ENCODE measurements at places on chromosomes 12 and 14.

- peak; percentile 98 for DNase-seq
Measured at GRCh38 chr14:70881549-70882177, 25.6 kb upstream of the PCNX1 start.

DNA sequence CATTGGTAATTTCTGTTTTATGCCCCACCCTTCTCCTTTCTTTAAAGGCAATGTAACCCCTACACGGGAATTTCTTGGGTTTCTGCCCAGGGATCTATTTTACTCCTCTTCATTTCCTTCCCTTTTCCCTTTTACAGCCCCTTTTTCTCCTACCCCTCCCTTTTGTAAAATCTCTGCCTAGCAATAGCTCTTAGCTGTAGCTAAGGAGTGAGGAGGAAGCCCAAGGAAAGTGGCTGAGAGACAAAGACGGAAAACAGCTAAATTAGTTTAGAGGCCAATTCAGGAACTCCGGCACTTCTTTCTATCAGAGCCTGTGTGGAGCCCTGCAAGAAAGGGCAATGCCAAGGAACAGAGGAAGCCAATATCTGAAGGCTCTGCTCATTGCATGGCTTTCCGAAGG is 40.3 kb downstream of the SOCS2 start:
- peak; percentile 20 for DNase-seq

DNA sequence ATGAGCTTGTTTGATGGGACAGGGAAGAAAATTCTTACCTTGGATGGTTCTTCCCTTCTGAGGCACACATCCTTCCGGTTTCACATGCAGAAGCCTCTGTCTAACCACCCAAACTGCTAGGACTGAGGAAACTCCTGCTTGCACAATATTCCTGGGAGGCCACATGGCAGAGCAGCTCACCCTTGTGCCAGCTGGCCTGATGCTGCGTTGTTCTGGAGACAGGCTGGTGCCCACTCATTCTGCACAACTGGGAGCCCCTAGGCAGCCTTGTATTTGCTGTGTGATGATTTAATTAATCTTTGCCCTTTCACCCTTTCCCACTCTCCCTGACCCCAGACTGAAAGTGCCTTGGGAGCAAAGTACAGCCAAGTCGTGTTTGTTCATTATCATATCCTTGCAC is 130.8 kb downstream of the RTN1 start:
- DNase-seq = peak; percentile 80

- DNase-seq = no peak
Measured at GRCh38 chr12:96313606-96314005, 86.6 kb downstream of the CDK17 start.

DNA sequence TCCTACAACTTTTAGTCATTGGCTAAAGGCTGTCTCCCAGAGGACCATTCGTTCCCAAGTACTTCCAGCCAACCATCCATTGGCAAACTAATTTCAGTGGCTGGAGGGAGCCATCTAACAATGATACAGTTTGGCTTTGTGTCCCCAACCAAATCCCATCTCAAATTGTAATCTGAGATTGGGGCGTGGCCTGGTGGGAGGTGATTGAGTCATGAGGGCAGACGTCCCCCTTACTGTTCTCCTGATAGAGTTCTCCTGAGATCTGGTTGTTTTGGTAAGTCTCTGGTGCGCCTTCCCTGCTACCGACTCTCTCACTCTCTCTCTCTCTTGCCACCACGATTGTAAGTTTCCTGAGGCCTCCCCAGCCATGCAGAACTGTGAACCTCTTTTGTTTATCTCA is 99.7 kb upstream of the FUT8 start:
- DNase-seq = no peak

DNA sequence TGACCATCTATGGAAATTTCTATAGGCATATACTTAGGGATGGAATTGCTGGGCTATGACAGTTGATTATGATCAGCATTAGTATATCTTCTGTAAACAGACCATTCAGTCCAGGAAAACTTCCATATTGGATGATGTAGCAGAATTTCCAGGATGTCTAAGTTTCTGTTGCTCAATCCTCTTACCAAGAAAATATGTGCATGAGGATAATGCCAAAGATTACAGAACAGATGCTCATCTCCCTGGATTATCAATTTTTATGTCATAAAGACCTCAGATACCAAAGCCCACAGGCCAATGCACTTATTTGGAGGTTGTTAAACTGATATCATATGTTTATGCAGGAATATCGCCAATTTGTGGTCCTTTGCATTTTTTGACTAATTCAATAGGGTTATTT is 354.4 kb upstream of the FLRT2 start:
- DNase-seq = no peak

GRCh38 chr14:90969531-90970166 is 90.8 kb downstream of the RPS6KA5 start:
- peak; percentile 89 for DNase-seq

GRCh38 chr12:113416091-113416754 is 6.0 kb upstream of the SDSL start:
- DNase-seq = peak; percentile 92

GRCh38 chr12:91335699-91336098 is 153.1 kb upstream of the DCN start:
- no peak for DNase-seq

DNA sequence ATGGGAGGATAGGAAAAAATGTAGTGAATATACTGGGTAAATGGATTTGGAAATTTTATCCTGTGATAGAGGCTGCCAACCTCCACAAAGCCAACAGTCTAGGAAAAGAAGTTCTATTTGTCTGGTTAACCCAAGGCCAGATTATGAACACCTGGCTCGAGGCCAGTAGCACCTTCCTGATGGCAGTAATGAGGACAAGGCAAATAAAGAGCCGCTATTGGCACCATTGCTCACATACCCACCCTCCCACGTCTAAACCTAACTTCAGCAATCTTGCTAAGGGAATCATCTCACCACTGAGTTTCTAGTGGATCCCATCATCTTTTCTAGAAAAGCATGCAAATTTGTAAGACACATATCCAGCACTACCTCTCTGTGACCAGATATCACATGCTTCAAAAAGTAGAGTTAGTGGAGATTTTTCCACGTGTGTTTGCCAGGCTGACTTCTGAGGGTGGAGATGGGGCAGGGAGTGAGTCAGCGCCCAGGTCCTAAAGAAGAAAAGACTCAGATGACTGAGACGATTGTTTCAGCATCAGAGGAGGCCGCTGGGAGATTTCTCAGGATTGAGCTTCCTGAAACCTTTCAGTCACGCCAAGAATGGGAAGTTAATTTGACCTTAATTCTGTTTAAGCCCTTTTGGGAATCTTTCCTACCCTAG is 362.9 kb downstream of the EMP1 start:
- DNase-seq = no peak

- DNase-seq = no peak
Measured at GRCh38 chr12:3863756-3864155, 9.4 kb downstream of the PARP11 start.

DNA sequence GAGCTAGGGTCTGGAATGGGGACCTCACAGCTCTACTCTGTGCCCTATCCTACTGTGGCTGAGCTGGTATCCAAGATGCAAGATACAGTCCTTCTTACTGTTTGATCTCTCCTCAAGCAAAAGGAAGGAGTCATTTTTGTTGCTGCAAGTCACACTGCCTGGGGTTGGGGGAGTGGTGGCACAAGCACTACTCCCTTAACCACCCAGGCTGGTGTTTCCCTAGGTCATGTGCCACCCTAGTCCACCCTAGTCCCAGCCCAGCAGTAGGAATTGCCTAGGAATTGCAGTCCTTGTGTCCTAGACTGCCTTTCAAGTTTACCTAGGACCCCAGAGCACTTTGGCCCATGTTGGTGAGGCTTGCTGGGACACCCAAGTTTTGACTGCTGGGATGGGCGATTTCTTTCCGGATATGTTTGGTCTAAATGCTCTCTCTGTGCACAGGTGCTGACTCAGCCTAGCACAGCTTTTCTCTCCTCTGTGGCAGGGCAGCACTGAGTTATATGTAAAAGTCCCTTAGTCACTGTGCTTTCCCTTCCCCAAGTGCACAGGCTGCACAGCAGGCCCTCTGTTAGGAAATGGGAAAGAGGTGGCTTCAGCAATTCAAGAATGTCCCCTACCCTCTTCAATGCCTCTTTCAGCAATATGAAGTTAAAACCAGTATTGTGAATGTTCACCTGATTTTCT is 54.9 kb downstream of the SLC6A15 start:
- DNase-seq = no peak

GRCh38 chr14:49114161-49114893 is 471.9 kb downstream of the RPS29 start:
- no peak for DNase-seq

- peak; percentile 30 for DNase-seq
Measured at GRCh38 chr14:80213602-80214001, 2.3 kb upstream of the DIO2 start.

GRCh38 chr14:61730756-61731373 is 31.4 kb upstream of the SNAPC1 start:
- no peak for DNase-seq

GRCh38 chr12:64019101-64019500 is 174.6 kb downstream of the SRGAP1 start:
- no peak for DNase-seq

DNA sequence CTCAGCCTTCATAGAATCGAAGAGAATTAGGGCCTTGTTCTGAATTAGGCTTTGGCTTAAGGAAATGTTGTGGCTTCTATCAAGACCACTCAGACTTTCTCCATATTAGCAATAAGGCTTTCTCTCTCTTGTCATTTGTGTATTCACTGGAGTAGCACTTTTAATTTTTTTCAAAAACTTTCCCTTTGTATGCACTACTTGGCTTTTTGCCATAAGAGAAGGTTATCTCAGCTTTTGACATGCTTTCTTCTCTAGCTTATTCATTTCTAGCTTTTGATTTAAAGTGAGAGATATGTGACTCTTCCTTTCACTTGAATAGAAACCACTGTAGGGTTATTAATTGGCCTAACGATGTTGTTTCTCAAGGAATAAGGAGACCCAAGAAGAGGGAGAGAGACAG is 244.2 kb downstream of the GPHN start:
- no peak for DNase-seq

- DNase-seq = peak; percentile 93
Measured at GRCh38 chr12:92987846-92988621, 58.9 kb upstream of the EEA1 start.

DNA sequence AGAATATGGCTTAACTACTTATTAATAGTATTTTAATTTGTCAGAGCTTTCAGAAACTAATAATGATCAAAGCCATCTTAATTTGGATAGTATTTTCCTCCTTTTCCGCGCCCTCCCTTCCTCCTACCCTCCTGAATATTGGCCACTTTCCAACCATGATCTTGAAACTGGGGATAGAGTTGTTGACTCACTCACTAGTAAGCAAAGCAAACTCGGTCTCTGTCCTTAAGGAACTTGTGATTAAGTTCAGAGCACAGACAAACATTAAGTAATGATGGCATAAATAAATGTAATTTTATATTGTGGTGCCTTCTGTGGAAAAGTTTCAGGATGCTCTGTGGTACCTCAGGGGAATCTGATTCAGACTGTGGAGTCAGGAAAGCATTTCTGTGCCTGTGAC is 75.7 kb downstream of the LRRK2 start:
- DNase-seq = peak; percentile 24

DNA sequence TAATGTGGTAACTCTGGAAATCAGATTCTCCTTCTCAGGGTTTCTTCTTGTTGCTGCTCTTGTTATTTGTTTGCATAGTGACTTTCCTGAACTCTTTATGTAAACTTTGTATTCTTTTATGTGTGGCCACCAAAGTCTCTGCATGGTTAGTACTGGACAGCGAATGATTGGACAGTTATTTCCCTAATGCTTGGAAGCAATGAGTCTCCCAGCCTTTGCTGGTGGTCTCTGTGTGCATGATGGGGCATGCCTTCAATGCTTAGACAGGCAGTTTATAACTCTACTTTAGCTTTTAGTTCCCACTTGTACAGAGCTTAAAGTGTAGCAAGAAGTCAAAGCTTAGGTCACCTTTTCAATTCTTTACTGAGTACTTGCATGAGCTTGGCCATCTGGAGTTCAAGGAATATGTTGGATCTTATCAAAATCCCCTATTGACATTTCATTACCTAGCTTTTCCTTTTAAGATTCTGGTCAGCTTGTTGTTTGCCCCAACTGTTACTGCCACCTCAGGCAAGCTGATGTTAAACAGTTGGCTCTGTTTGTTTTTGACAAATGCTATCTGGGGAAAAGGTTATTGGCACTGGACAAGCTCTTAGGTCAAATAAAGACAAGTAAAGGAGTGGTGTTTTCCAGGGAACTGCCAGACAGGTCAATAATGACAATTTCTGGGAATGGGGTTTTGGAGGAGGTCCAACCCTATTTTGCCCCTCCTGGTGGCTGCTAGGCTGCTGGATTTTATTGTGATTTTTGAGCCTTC is 12.3 kb downstream of the CCDC91 start:
- no peak for DNase-seq

DNA sequence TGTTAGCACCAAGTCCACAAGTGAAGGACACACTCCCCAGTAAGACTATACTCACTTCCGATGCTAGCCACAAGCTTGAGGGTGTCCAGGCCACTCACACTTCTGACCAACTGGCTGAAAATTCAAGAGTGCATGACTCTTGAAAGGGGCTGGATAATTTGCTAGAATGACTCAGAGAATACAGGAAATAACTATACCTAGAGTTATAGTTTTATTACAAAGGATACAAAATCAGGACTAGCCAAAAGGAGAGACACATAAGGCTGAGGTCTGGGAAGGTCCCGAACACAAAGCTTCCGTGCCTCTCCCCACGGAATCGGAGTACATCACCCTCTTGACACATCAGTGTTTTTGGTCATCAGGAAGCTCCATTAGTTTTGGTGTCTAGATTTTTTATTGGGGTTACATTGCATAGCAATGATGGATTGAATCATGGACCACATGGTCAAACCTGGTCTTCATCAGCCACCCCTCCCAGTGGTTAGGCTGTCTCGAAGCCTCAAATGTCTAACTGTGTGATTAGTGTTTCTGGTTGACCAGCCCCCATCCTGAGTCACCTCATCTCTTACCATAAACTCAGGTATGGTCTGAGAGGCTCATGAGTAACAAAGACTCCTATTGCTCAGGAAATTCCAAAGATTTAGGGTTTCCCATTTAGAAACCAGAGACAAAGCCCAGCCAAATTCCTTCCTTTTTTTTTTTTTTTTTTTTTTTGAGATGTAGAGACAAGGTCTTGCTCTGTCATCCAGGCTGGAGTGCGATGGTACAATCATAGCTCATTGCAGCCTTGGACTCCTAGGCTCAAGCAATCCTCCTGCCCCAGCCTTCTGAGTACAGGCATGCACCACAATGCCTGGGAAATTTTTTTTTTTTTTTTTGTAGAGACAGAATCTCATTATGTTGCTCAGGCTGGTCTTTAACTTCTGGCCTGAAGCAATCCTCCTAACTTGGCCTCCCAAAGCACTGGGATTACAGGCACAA is 472.0 kb upstream of the TBX3 start:
- no peak for DNase-seq

DNA sequence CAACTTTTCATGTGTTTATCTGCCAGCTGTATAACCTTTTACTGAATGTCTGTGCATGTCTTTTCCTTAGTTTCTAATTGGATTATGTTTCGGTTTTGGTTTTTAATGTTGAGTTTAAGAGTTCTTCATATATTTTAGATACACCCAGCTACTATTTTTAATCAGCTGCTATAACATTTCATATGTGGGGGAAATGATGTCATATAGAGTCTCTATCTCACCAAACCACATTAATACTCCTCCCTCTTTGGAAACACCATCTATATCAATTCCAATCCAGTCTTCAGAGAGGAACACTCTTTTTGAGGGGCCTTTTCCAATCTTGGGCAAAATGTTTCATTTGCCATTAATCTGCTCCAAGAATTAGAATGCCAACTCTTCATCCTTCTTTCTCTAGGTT is 28.5 kb upstream of the GCH1 start:
- DNase-seq = no peak

GRCh38 chr12:108750526-108750925 is 19.2 kb upstream of the CORO1C start:
- DNase-seq = no peak
